A549 treated with GW870086 at 1 μM for 4 hours (cell line): ENCODE measurements at places on chromosomes 12 and 14. TPM values are rescaled to one million over a fixed set of nuclear protein-coding genes. Genes with fewer than 3 reads are reported as not detected.

The SLC39A5 gene
- 0.34 TPM in 1 of 5 replicates, not detected in the others for total RNA-seq

The ANKRD33 gene
- not detected in 5 replicates for total RNA-seq

The SCNN1A gene
- total RNA-seq: 12.4 to 15.8 TPM (median 13.7 TPM) in 5 replicates

The MYH6 gene
- total RNA-seq: 0.02 to 0.03 TPM in 2 of 5 replicates, not detected in the others

The NRXN3 gene
- 0.74 to 0.89 TPM (median 0.87 TPM) in 5 replicates for total RNA-seq

The OR6C70 gene
- not detected in 5 replicates for total RNA-seq

The ANO4 gene
- total RNA-seq: 0.12 to 0.20 TPM (median 0.15 TPM) in 4 of 5 replicates, not detected in the other

The CLEC1A gene
- total RNA-seq: not detected in 5 replicates

The CD27 gene
- total RNA-seq: not detected in 5 replicates

The LMNTD1 gene
- not detected in 5 replicates for total RNA-seq

The MAP1LC3B2 gene
- 1.3 to 1.6 TPM (median 1.3 TPM) in 5 replicates for total RNA-seq

The YLPM1 gene
- total RNA-seq: 31.3 to 42.2 TPM (median 36.0 TPM) in 5 replicates

The KRT73 gene
- total RNA-seq: not detected in 5 replicates

The LRTM2 gene
- total RNA-seq: 0.03 to 0.05 TPM in 2 of 5 replicates, not detected in the others

The EXD2 gene
- 12.2 to 13.4 TPM (median 12.7 TPM) in 5 replicates for total RNA-seq

The CSRP2 gene
- total RNA-seq: 18.0 to 24.2 TPM (median 19.4 TPM) in 5 replicates

The CLEC6A gene
- total RNA-seq: not detected in 5 replicates

The SIX6 gene
- not detected in 5 replicates for total RNA-seq

The FAM181A gene
- total RNA-seq: not detected in 5 replicates

The ACRBP gene
- 0.19 to 0.24 TPM (median 0.19 TPM) in 3 of 5 replicates, not detected in the others for total RNA-seq

The GARIN6 gene
- total RNA-seq: not detected in 5 replicates

The GSKIP gene
- 19.3 to 24.8 TPM (median 22.6 TPM) in 5 replicates for total RNA-seq

The CCND2 gene
- total RNA-seq: not detected in 5 replicates

The NGB gene
- not detected in 5 replicates for total RNA-seq

The PNP gene
- total RNA-seq: 156 to 183 TPM (median 162 TPM) in 5 replicates

The PDZRN4 gene
- total RNA-seq: 0.05 TPM in 1 of 5 replicates, not detected in the others

The CMA1 gene
- total RNA-seq: not detected in 5 replicates

The FBXO34 gene
- total RNA-seq: 10.9 to 15.9 TPM (median 15.0 TPM) in 5 replicates

The TBC1D30 gene
- 1.3 to 1.9 TPM (median 1.8 TPM) in 5 replicates for total RNA-seq

The SYCP3 gene
- total RNA-seq: 0.17 to 0.18 TPM in 2 of 5 replicates, not detected in the others

The RGS6 gene
- total RNA-seq: not detected in 5 replicates

The KERA gene
- total RNA-seq: not detected in 5 replicates

The RTN1 gene
- 0.09 TPM in 1 of 5 replicates, not detected in the others for total RNA-seq

The PTPN6 gene
- 8.6 to 14.0 TPM (median 11.0 TPM) in 5 replicates for total RNA-seq

The KRT83 gene
- total RNA-seq: 2.9 to 7.2 TPM (median 6.3 TPM) in 5 replicates

The DCAF11 gene
- 19.4 to 22.8 TPM (median 20.8 TPM) in 5 replicates for total RNA-seq

The C14orf132 gene
- total RNA-seq: 4.2 to 7.2 TPM (median 5.9 TPM) in 5 replicates

The CIROP gene
- not detected in 5 replicates for total RNA-seq

The VDR gene
- 2.8 to 3.8 TPM (median 3.0 TPM) in 5 replicates for total RNA-seq

The KRT8 gene
- 3,905 to 4,615 TPM (median 4,500 TPM) in 5 replicates for total RNA-seq

The OVCH1 gene
- not detected in 5 replicates for total RNA-seq

The RNASE1 gene
- total RNA-seq: 0.17 to 0.50 TPM (median 0.27 TPM) in 4 of 5 replicates, not detected in the other

The SALL2 gene
- total RNA-seq: 0.73 to 1.3 TPM (median 0.85 TPM) in 5 replicates

The DIO3 gene
- 0.06 to 0.08 TPM (median 0.07 TPM) in 4 of 5 replicates, not detected in the other for total RNA-seq

The GDF3 gene
- not detected in 5 replicates for total RNA-seq
